Bronchus fibroblast of lung (primary cell): ENCODE measurements at places on chromosomes 1 and 21. TPM values are rescaled to one million over a fixed set of nuclear protein-coding genes. Genes with fewer than 3 reads are reported as not detected.

AJAP1 gene
- total RNA-seq: 0.15 and 0.34 TPM in 2 replicates

DNAJC6 gene
- 0.45 and 0.50 TPM in 2 replicates for total RNA-seq

CRP gene
- not detected in 2 replicates for total RNA-seq

TNNI3K gene
- total RNA-seq: not detected in 2 replicates

BEND5 gene
- 1.2 and 1.5 TPM in 2 replicates for total RNA-seq

IL6R gene
- 2.1 and 3.7 TPM in 2 replicates for total RNA-seq

KRTAP26-1 gene
- total RNA-seq: not detected in 2 replicates

NES gene
- total RNA-seq: 30.5 and 35.0 TPM in 2 replicates

ANXA9 gene
- total RNA-seq: 0.17 and 0.30 TPM in 2 replicates

NBPF11 gene
- total RNA-seq: 2.1 and 2.7 TPM in 2 replicates

KRTAP19-7 gene
- total RNA-seq: not detected in 2 replicates

CD48 gene
- not detected in 2 replicates for total RNA-seq

FAM78B gene
- 0.15 and 0.17 TPM in 2 replicates for total RNA-seq

LY9 gene
- total RNA-seq: not detected in 2 replicates

TMEM81 gene
- 0.67 and 1.0 TPM in 2 replicates for total RNA-seq

LAMC1 gene
- total RNA-seq: 101 and 120 TPM in 2 replicates

NUAK2 gene
- 6.1 and 6.7 TPM in 2 replicates for total RNA-seq
